ENCODE measurements at places on chromosomes 7 and 10.

DNA sequence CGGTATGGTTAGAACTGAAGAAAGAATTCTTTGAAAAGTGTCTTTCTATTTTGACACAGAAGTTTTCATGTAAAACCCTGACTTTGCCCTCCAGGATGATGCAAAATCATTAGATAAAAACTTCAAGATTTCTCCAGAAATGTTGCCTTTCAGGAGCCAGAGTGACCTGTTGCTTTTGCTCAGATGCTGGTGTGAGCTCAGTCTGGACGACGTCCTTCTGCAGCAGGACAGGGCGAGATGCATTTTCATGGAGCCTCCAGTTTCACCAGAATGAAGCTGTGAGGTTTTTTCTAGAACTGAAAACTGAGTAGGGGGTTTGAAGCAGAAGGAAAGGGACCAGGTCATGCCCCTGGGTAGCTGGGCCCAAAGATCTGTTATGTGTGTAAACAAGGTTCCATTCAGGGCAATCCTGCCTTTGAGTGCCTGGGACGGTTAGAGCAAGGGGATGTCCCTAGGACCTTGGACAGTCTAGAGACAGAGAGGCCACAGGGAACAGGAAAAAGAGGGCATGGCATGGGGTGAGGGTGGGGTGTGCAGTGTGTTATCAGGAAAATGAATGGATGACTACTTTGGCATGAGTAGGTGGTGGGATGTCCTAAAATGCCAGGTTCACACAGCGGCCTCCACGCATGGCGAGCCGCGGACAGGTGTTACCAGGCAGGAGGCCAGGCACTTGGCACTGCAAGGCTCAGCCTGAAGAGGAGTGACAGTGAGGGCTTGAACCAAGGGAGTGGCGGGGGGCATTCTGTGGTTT, 356.3 kb downstream of the CXCL12 start:
- no peak for DNase-seq

- no peak for DNase-seq
Observed at GRCh38 chr10:115654961-115655360, 561.8 kb downstream of the ATRNL1 start.

DNA sequence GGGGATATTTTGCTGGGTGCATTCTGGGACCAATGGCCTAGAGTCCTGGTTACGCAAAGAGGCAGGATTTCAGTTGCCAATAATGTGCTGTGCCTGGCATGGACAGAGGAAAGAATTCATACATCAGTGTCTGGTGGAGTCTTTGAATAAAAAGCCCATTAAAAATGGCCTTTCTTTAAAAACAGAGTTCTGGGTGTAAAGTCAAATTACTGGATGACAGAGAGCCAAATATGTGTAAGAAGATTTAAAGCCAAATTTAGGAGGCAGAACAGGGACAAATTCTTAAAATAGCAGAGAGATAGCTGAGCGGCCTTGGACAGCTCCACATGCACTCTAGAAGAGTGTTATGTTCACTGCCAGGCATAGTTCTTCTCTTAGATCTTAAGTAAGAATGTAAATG, 60.8 kb upstream of the MEOX2 start:
- DNase-seq: no peak

- peak; percentile 33 for DNase-seq
Observed at GRCh38 chr7:43779045-43779812, 20.7 kb downstream of the BLVRA start.

GRCh38 chr10:124837687-124838086, 36.1 kb downstream of the ABRAXAS2 start:
- DNase-seq: no peak

- no peak for DNase-seq
Observed at GRCh38 chr7:130476297-130477150, 15.4 kb upstream of the MEST start.

DNA sequence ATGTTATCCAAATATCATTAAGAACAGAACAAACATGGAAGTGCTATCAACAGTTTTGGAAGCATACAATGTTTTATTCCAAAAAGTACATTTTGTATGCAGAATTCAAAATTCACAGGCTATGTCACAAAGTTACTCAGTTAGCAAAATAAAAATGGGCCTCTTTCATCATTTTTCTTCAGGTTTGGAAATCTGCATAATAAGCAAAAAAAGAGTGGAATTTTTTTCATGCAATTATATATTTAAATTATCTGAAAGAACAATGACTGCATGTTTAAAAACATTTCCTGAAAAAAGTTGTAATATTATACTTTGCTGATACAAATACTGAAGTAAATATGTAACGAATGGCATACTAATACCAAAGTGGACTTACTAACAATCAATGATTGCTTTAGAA, 161.2 kb upstream of the MBL2 start:
- no peak for DNase-seq

GRCh38 chr7:132133501-132133900, 442.8 kb downstream of the PLXNA4 start:
- no peak for DNase-seq

DNA sequence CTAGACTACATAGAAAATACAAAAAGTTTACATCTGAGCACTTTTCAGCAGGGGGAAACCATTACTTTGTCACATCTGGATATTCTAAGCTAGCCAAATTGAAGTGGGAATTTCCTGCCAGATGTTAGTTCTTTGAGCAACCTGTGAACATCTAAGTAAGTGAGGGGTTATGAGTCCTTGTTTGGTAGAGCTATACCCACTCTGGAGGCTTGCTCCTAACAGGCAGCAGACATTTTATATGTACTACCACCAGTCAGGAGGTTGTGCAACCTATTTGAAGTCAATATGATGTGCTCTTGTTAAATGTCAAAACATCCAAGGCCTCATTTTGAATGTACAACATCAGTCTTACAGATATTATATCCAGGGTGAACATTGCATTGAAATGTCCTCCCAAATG, 143.3 kb upstream of the KAT6B start:
- no peak for DNase-seq

DNA sequence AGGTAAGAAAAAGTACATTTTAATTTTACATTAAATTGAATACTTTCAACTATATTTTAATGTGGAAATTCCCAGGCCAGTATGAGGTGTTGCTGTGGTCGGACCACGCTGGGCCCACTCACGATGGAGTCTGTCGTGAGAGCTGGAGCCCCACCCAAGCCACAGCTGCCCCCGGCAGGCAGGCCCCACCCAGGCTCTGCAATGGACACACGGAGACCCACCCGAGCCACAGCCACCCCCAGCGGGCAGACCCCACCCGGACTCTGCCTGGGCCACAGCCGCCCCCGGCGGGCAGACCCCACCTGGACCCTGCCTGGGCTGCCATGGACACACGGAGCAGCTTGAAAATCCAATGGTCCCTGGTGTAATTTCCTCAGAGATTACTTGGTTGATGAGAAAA, 141.3 kb downstream of the PTPRN2 start:
- DNase-seq: no peak

DNA sequence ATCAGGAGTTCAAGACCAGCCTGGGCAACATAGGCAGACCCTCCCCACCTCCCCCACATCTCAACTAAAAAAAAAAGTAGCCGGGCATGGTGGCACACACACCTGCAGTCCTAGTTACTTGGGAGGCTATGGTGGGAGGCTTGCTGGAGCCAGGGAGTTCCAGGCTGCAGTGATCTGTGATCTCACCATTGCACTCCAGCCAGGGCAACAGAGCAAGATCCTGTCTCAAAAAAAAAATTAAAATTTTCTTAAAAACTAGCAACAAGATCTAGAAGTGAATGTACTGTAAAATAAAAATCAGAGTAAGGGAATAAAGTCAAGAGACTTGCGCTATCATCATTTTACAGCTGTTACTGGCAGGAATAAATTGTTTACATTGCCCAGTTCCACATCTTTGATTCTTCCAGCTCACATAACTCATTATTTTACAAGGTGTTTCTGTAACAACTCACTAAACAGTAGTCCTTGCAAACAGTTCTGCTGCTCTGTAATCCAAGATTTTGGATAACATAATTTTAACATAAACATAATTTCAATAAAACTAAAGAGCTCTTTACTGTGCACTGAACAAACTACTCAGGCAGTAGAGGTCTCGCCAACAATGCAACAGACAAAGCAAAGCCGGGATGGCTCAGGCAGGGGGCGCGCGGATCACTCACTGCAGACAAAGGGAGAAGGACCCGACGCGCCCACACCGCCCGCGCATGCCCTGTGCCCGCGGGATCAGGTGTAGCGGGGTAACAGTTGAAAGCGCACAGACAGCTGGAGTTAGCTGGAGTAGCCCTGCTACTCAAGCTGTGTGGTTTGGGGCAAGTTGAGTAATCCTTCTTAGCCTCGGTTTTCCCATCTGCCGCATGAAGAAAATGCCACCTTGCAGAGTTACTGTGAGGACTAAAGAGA, 73.3 kb upstream of the NFE2L3 start:
- peak; percentile 69 for DNase-seq

- no peak for DNase-seq
Observed at GRCh38 chr10:43922335-43923280, 273.9 kb upstream of the ZNF32 start.

DNA sequence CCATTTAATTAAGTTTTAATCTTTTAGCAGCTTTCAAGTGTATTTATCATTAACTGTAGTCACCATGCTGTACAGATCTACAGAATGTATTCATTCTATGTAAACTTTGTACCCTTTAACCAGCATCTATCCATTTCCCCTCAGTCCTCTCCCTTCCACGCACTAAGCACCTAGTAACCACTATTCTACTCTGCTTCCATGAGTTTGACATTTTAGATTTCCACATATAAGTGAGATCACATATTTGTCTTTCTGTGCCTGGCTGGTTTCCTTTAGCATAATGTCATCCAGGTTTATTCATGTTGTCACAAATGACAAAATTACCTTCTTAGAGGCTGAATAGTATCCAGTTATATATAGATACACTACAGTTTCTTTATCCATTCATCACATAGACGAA, 79.7 kb downstream of the BTAF1 start:
- DNase-seq: no peak

- no peak for DNase-seq
Observed at GRCh38 chr10:80966326-80966986, 428.8 kb downstream of the SH2D4B start.

All from A549 (cell line).